ENCODE measurements at places on chromosomes 4 and X.

DNA sequence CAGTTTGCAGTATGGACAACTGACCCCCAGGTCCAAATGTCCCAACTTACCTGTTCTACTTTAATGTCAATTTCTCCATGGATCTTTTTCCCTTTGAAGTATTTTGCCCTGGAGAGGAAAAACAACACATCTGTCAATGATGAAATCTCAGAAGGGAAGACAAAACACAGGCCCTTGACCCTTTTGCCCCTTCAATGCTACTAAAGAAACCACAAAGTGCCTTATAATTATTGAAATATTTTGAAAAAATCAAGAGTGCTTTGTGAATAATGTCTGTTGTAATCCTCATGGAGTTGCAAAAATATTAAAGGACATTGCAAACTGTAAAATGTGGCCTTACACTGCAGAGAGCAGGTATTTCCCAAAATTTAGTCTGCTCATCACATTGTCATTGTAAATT, 12.6 kb downstream of the SYN1 start:
- no peak for DNase-seq

DNA sequence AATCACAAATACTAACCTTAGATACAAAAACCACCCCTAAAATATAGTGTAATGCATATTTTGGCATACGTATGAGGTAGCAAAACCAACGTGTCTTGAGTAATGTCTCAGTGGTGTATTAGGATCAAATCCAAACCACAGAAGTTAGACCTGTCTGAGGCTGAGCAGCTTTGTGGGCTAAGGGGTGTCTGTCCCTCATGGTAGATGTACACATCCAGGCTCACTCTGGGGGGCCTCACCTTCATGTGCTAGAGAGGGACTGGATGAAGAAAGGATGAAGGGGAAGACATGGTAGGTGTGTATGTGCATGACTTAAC, 188.0 kb upstream of the TBC1D9 start:
- DNase-seq, result no peak

DNA sequence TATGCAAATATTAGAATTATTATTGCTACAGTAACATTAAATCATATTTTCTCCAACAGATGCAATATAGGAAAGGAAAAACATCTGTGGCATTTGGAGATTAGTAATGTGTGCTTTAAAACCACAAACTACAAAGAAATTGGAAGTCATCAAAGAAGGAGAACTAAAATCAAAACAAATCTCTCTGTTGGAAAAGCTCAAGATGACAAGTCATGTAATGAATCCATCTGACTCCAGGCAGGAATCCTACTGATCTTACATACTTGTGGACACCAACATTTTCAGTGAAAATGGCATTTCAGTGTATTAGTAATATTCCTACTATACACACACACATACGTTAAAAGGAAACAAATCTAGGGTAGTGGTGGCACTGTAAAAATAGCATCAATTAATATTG, 98.2 kb downstream of the SLC39A8 start:
- DNase-seq, result no peak

- DNase-seq, result no peak
Measured at GRCh38 chrX:95885074-95885473, 799.6 kb upstream of the DIAPH2 start.

- DNase-seq, result no peak
Measured at GRCh38 chrX:11449613-11450012, 156.4 kb downstream of the AMELX start.

- DNase-seq, result no peak
Measured at GRCh38 chr4:40699648-40700047, 50.1 kb upstream of the NSUN7 start.

- no peak for DNase-seq
Measured at GRCh38 chr4:152992027-152992426, 55.9 kb downstream of the FHDC1 start.

DNA sequence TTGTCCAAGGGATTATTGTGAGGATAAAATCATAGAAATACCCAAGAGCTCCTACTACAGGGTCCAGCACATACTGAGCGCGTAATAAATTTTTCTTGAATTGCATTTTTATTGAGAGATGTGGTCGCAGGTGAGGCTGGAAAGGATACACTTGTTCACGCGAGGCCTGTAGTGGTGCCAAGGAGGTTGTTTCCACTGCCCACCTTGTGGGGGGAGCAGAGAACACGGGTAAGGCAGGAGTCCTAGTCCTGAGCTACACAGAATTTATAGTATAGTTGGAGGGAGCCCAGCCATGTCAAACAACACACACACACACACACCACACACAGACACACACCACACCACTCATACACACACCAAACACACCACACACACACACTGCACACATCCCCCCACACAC, 31.8 kb upstream of the CYP4V2 start:
- no peak for DNase-seq

GRCh38 chr4:117740736-117741135, 293.6 kb upstream of the NDST3 start:
- no peak for DNase-seq

DNA sequence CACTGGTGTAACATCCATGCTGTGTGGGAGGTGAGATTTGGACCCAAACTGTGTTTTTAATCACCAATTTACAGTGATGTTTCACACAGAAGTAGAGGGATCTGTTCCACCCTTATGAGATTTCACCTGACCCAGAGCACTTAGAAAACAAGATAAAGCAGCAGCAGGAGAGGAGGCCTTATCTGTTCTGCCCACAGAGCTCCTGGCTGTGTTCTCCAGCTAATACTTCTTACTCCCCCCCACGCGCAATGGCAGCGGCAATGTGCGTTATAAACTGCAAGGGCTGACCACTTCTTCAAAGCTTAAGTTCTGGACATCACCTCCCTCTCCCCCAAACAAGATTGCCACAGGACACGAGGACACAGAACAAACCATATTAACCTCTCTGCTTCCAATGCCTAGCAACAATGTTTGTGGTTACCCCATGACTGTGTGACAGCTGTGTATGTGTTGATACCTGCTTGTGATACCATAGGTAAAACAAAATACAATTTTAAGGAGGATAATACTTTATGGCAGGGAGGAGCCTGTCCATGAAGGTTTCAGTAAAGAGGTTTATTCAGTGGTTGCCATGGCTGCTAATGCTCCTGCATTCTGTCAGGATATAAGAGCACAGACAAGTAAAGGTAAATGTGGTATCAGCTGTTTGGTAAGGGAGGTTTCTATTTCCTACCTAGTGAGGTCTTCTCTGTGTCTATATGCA, 210.0 kb downstream of the SOWAHB start:
- DNase-seq, result no peak

DNA sequence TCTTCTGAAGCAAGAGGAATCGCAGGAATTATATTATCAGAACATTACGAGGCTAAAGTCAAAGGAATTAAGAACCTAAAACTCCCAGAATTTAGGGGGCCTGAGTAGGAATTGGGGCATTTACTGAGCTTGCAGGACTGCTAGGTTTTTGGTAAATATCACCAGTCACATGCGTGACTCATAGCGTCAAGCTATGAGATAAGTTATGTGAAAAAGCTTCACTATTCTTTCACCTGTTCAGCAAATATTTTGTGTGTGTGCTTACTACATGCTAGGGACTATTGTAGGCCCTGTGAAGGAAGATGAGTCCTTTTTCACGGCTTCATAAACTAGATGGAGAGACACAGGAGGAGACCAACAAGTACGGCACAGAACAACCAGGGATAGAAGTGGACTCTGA, 52.2 kb downstream of the MAGEA10 start:
- no peak for DNase-seq

GRCh38 chrX:112147206-112147605, 64.6 kb upstream of the TRPC5 start:
- peak; percentile 1 for DNase-seq

- DNase-seq, result no peak
Measured at GRCh38 chr4:153729895-153730294, 29.9 kb downstream of the RNF175 start.

- DNase-seq, result no peak
Measured at GRCh38 chr4:37393321-37393720, 148.8 kb downstream of the NWD2 start.

DNA sequence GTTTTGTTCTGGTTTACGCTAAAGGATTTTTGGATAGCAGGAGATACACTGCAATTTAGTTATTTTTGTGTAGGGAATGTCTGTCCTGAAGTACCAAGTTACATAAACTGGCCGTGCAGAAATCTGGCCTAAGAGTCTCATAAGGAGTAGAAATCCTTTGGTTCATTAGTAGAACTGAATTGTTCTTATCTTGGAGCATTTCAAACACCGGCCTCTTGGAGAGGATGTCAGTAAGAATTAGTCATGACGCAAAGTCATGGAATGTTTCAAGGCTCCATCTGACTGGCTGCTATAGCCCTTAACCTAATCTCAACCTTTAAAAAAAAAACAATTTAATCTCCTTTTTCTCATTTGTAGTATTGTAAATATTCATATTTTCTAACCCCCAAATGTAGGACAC, 15.2 kb downstream of the PDLIM3 start:
- DNase-seq, result no peak

Data from hippocampal formation (tissue), 2 donors.